ENCODE measurements at places on chromosomes 1 and 21. TPM values are rescaled to one million over a fixed set of nuclear protein-coding genes. Genes with fewer than 3 reads are reported as not detected.
A peak's percentile ranks its signal among the peaks of the same experiment; 100 is the strongest.

- DNase-seq, result no peak
These were observed 49.4 kb upstream of the KIAA1614 start for GRCh38 chr1:180863158-180863775.

- DNase-seq, result no peak
These were observed 83.8 kb downstream of the ZC3H11B start for GRCh38 chr1:219529116-219529515.

The HES2 gene
- total RNA-seq, result 6.2 TPM

- DNase-seq, result no peak
These were observed 16.2 kb downstream of the OLFML2B start for GRCh38 chr1:162007466-162007865.

DNA sequence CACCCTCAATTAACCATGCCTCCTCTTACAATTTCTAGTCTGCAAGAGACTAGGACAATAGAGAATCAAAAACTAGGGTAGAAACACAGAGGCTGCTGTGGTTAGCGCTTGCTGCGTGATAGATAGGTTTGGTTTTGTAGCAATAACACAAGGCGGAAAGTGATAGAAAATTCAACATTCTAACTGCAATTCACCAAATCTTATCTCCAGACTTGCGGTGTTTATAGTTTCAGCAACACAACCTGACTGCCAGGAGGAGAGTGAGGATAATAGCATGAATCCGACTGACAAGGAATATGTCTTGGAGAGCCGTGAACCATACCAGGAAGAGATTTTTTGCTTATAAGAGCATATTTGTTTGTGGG is 30.7 kb upstream of the IFNAR2 start:
- DNase-seq, result no peak

- DNase-seq, result no peak
These were observed 104.6 kb downstream of the ENAH start for GRCh38 chr1:225548140-225548857.

DNA sequence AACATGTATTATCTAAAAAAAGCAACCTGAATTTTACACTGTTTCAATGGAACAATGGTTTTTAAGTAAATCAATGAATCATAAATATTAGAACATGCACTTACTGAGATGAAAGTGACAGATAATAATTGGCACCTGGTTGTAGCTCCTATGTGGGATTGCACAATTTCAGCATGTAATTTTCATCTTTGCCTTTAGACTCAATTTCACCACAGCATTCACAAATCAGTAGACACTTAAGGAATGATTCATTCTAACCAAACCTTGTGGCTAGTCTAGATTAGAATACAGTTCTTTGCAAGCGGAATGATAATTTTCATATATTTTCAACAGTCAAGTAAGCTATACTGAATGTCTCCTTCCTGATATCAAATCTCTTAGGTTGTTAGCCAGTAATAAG is 853.4 kb downstream of the KCNT2 start:
- DNase-seq, result no peak

DNA sequence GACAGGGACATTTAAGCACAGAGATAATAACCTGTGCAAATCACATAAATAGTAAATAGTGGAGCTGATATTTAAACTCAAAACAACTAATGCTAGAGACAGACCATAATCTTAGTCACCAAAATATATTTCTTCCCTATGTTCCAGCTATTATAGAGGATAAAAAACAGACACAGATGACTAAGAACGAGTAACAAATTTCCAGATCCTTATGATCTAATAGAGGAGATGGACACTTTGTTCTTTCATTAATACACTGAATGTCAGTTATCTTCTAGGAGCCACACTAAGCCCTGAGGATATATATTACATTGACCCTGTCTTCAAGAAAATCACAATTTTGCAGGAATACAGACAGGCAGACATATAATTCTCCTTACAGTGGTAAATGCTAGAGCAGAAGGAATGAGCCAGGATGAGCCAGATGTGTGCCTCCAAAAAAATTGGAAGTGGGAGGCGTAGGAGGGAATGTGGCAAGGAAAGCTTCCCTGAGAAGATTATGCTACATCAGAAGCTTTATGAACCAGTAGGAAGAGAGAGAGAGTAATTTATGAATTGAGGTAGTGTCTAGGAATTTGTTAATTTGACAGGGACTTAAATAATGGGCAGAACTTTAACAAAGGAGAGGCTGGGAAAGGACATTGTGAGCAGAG is 395.4 kb upstream of the BEND5 start:
- DNase-seq, result no peak

The PLXNA2 gene
- 5.7 TPM for total RNA-seq

The PRKAA2 gene
- total RNA-seq, result 8.4 TPM

DNA sequence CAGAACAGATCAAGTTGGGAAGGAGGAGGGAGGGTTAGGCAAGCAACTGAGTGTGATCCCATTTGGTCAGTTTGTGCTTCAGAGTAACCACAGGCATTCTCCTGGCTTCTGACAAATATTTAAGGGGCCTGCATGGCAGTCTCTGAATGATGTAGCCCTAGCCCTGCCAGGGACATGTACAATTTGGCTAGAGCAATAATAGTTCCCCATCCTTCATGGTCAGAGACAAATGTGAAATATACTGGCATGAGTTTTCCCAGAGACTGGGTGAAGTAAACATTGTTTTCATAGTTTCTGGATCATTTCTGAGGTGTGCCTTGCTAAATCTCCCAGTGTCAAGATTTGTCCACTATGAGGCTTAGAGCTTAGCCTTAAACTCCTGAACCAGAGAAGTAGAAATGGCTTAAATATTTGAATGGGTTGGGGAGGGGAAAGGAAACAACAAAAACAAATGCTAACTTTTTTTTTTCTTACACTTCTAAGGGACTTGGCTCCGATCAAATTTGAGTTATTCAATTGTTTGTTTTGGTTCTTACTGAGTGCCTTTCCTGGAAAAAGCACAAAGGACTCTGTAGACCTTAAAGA is 42.0 kb upstream of the UBE2U start:
- DNase-seq, result no peak

The DNM3 gene
- 2.5 TPM for total RNA-seq

The PBX1 gene
- total RNA-seq, result 4.4 TPM

The ACTRT2 gene
- total RNA-seq, result not detected

- no peak for DNase-seq
These were observed 21.3 kb downstream of the TMCC2 start for GRCh38 chr1:205248793-205249601.

The MROH9 gene
- total RNA-seq, result not detected

DNA sequence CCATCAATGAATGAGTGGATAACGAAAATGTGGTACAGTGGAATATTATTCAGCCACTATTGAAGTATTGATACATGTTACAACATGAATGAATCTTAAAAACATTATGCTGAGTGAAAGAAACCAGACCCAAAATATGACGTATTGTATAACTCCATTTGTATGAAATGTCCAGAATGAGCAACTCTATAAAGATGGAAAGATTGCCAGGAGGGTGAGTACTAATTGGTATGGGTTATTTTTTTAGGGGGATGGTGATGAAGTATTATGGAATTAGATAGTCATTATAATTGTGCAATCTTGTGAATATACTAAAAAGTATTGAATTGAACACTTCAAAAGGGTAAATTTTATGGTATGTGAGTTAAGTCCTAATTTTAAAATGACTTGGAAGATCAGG is 278.6 kb downstream of the SIPA1L2 start:
- DNase-seq, result no peak

DNA sequence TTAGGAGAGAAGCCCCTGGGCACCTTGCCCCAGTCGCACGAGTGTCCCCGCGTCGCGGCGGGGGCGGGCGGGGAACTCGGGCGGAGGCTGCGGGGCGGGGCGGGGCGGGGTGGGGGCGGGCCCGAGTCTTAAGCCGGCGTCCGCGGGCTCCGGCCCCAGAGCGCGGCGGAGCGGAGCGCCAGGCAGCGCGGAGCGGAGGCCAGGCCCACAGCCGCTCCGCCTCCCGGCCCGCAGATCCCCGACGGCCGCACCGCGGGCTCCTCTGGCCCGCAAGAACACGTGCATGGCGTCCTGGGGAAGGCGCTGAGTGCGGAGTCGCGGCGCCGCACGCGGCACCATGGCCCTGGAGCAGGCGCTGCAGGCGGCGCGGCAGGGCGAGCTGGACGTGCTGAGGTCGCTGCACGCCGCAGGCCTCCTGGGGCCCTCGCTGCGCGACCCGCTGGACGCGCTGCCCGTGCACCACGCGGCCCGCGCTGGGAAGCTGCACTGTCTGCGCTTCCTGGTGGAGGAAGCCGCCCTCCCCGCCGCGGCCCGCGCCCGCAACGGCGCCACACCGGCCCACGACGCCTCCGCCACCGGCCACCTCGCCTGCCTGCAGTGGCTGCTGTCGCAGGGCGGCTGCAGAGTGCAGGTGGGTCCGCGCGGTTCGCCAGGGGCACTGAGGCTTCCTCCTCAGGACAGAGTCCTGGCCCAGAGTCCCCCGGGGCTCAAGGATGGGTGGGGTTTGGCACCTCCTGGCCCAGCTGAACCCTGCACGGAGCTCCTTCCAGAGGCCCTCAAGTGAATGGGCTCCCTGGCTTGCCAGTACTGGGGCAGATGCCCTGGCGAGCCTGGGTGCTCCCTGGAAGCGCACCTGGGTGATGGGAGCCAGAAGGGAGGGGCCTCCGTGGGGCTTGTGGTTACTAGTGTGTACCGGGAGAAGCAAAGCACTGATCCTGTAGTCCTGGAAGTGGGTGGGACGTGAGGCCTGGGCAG is at the start of gene ESPN:
Gene ESPN (plus strand): TSS at position 158 of the 975 bp plus-strand sequence. CDS start 180 bp downstream, at position 338.
- DNase-seq, result no peak

The PDC gene
- not detected for total RNA-seq

DNA sequence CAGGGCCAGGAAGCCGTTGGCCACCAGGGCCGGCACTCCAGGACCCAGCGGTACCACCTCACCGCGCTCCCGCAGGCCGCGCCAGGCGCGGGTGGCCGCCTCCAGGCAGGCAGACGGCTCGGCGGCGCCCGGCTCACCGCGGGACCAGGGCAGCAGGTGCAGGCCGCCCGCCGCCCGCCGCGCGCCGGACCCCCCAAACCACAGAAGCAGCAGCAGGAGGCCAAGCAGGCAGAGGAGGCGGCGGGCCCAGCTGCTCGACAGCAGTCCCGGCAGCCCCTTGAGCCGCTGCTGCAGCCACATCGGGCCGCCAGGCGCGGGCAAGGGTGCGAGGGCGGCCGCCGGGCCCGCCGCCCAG is 312 bp downstream of the KIAA2013 start:
- DNase-seq, result no peak

GRCh38 chr1:197393772-197394171 is 125.7 kb downstream of the CRB1 start:
- no peak for DNase-seq

DNA sequence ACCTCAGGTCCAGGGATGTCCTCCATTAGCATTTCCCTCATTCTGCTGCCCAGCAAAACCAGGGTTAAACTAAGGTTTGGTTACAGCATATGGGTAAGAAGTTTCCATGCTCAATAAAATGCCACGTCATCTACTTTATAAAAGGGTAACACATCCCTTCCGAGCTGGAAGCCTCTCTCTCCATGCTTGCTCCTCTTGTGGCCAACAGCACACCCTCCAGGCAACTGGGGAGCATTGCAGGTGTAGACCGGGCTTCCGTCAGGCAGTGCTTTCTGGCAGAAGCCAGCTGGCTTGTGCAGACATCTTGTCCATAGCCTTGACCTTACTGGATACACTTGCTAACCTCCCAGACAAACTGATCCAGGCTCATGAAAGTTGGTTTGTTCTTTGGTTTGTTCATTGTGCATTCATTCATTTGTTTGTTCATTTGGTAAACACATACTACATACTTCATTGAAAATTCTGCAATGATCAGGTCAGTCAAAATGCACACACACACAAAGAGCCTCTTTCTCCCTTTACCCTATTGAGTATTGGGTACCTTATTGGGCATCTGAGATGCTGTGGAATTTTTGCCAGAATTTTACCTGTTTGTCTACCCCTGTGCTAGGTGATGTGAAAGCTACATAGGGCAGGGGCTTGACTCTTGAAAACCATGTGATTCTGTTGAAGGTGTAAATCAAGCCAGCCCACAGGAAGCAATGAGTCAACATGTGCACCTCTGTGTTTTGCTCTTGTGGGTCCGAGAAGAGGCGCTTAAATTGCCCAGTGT is 422.8 kb downstream of the CAMTA1 start:
- peak; percentile 26 for DNase-seq

GRCh38 chr21:28705616-28706015 is 287.1 kb downstream of the LTN1 start:
- DNase-seq, result no peak

DNA sequence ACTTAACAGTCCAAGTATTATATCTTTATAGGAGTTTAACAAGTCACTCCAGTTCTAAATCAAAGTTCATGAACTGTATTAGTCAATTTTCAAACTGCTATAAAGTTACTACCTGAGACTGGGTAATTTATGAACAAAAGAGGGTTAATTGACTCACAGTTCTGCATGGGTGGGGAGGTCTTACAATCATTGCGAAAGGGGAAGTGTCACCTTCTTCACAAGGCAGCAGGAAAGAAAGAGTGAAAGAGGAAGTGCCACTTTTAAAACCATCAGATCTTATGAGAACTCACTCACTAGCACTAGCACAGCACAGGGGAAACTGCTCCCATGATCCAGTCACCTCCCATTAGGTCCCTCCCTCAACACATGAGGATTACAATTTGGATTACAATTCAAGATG is 70.0 kb downstream of the CLCA4 start:
- DNase-seq, result peak; percentile 42

The LY9 gene
- total RNA-seq, result not detected

DNA sequence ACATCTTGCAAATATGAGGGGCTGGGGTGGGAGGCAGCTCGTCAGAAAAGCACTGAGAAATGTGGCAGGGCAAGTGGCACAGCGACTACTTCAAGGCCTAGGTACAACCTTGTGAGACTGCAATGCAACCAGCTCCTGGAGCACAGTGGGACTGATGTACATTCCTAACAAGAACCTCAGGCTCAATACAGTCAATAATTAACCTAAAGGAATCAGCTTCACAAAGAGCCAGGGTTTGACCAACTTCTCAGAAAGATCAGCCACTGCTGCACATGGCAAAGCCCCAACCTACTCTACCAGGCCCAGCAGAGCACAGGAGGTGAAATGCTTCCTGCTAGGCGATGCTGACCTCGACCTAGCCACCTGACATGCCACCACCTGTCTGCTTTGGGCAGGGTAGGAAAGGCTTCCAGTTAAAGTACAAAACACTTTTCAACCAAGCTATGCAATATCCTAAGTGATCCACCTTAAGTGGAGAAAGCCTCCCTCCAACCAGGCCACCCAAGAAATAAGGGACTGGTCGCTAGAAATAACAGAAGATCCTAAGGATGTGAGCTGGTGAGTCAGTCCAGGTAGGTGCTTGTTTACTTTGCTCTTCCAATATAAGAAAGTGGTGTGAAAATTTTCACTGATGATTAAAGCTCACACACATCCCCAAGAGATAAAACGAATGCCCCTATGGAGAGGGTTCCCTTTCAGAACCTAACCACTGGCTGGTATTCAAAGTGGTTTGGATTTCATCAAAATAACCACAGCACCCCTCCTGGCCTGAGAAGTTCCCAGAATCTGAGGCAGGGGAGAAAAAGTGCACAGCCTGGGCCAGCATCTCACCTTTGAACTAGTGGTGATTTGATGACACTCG is 2.1 kb downstream of the RIPK4 start:
- DNase-seq, result peak; percentile 83
